ENCODE measurements at places on chromosomes 12 and 14.

DNA sequence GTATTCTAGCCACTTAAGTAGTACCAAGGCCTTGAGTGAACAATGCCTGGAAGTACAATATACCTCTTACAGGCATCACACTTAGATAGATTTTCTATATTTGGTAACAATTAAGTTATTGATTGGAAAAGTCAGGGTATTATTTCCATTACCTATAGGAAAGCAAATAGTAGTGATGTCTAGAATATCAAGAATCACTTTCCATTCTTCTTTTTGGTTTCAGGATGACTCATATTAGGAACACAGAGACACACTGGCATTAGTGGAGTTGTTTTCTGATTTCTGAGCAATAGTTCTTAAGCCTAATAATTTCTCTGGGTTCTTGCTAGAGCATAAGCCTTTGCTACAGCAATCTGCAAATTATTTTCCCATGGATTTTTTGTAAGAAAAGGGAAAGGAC, 1640.0 kb upstream of the SEL1L start:
- no peak for DNase-seq

DNA sequence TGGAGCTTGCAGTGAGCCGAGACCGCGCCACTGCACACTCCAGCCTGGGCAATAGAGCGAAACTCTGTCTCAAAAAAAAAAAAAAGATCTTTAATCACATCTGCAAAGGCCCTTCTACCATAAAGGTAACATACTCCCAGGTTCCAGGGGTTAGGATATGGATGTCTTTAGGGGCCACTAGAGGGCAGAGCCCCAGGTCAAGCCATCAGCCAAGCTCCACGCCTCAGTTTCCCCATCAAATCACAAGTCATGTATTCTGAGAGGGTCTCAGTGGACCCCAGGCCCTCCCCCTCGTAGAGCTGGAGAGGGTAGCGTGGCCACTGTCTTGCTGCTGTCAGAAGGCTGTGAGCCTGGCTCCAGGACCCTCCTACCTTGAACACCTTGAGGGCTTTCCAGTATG, 18.8 kb downstream of the SLC8B1 start:
- no peak for DNase-seq

DNA sequence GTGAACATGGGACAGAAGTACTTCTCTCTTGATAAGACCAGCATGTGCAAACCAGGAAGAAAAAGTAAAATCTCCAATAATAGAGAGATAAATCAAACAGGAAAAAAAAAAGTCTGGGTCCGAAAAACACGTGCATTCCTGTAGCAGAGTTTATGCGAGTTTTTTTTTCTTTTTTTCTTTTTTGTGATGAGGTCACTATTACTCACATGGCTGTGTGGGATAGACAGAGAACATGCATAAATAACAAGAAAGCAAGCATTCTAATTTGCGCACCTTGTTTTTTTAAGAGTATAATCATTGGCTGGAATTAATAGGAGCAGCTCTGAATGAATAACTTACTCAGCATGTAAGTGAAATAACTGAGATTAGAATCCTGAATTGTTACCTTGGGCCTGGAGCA, 91.9 kb upstream of the CPM start:
- peak; percentile 18 for DNase-seq

GRCh38 chr14:68195126-68195525, 375.5 kb downstream of the RAD51B start:
- no peak for DNase-seq

DNA sequence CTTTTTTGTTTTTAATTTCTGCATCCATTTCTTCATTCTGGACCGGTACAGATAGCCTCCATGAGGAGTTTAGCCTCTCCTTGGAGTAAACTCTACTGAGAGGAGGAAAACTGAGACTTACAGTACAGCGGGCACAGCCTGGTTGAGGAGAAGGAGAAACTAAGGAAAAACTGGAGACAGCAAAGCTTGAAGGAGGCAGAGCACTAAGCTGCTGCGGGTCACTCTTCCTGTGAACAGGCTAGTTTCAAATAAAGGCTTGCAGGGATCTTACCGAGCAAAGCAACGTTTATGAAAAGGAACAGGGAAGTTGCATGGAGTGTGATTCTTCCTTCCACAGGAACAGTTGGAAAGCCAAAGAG, 348 bp upstream of the SSTR1 start:
- peak; percentile 10 for DNase-seq

GRCh38 chr14:54023027-54023426, 66.4 kb upstream of the BMP4 start:
- no peak for DNase-seq
